Pancreas (tissue), 10 donors: ENCODE measurements at places on chromosomes 6 and 20.

DNA sequence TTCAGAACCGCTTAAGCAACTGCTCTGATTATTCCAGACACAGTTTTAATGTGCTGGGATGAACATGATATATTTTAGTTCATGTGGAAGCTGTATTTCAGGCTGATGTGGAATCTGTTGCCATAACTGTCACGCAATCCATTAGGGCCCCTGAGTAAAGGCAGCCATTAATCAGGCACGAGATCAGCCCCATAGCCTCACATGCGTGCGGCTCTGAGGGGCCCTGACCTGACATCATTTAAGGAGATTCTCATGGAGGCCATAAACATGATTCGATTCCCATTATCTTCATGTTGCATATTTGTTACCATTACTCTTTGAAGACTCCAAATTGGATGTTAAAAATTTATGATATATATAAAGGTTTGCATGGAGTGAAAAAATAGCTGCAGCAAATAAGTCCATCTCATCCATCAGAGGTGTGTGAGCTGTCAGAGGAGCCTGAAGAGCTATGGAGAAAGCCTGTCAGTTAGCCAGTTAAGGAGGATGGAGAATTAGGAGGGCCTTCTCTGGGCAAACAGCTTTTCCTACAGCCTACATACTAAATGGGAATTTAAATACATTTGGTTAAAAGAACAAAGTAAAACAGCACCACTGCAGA is 89.6 kb downstream of the SOBP start:
- no peaks in the 10 kb centered on the region for H3K36me3 ChIP-seq
- no peak for DNase-seq
- H3K4me1 ChIP-seq: no peaks in the 10 kb centered on the region
- no peak overlapping the region for H3K27ac ChIP-seq
- no peaks in the 10 kb centered on the region for H3K27me3 ChIP-seq

GRCh38 chr20:37315452-37316110 is 26.1 kb downstream of the MANBAL start:
- H3K4me3 ChIP-seq: no peak overlapping the region
- H3K36me3 ChIP-seq: no peaks in the 10 kb centered on the region
- no peak for DNase-seq
- H3K27me3 ChIP-seq: no peaks in the 10 kb centered on the region
- H3K4me1 ChIP-seq: no peaks in the 10 kb centered on the region

DNA sequence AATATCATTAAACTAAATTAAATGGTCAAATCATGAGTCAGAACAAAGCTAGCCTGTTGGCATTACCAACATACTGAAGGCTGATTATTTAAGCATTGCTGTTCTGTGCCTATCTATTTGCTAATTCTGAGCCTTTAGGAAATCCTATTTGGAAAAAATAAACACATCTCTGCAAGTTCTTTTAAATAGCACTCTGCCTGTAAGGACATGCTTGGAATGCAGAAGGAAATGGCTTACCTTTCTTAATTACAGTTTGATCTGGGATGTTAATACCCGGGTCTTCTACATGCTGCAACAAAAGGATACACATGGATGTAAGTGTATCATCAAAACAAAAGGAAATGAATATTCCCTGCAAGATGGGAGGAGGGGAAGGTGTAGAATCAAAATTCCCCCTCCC is 8.3 kb downstream of the TFAP2A start:
- H3K36me3 ChIP-seq: no peaks in the 10 kb centered on the region
- H3K27me3 ChIP-seq: peaks cover 35% of the 10 kb centered on the region
- DNase-seq: no peak

- H3K27me3 ChIP-seq: no peaks in the 10 kb centered on the region
- H3K27ac ChIP-seq: no peak overlapping the region
- no peak for DNase-seq
- no peaks in the 10 kb centered on the region for H3K4me1 ChIP-seq
These were observed 534.3 kb downstream of the COL12A1 start for GRCh38 chr6:74671558-74672025.
